ENCODE measurements at places on chromosomes 6 and 20.

DNA sequence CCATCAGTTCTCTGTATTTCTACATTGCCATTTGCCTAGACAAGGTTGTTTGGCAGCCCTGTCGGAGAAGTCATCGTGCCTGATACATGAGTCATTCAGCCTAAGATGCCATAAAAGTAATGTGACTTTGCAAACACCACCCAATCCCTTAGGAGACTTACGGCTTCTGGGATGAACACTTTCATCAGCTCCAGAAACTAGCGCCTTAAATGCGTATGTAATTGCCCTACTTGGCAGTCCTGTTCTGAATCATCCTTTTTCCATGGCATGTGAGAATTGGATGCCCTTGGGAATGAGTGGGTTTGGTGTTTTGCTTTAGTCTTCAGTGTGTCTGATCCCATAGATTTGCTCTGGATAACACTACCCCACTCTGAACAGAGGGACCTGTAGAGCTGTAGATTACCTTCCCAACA, 158.5 kb downstream of the SASH1 start:
- no peak for DNase-seq

DNA sequence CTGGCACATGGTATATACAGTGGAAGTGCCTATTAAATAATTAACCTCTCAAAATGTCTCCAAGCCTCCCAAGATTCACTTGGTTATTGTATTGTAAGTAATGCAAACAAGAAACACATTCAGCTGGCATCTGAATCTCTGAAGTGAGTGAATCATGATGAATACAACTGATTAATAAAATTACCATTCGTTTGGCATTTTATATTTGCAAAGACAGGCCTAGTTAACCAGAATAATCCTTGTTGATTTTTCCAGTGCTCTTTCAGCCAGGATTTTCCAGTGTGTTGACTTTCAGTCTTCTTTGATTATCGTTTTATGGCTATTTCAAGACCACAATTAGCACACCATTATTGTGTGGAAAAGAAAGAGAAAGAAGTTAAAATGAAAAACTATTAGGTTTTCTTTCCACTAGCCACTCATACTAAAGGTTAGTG, 20.3 kb downstream of the SLC22A2 start:
- DNase-seq = no peak

DNA sequence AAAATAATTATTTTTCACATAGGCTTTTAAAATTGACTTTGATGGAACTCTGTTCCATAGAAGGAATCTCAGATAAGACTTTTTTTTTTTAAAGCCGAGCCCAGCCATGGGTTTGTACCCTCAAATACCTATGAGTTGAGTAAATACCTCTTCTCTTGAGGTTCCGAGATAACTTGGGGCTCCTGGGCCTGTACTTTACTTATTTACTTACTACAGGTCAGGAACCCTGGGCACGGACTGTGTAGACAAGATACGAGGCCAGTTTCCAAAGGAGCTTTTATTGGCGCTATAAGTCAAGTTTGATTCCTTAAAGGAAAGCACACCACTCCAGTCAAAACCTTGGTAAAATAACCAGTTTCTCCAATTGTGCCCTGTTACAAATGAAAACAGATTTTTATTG, 7.5 kb downstream of the AFG1L start:
- DNase-seq = no peak

GRCh38 chr6:125018136-125018535, 55.9 kb downstream of the RNF217 start:
- DNase-seq = no peak

GRCh38 chr6:121479486-121480098, 44.1 kb downstream of the GJA1 start:
- no peak for DNase-seq

- DNase-seq = no peak
Observed at GRCh38 chr6:45466686-45467085, 89.0 kb upstream of the SUPT3H start.

- peak; percentile 75 for DNase-seq
Observed at GRCh38 chr6:16690608-16691142, 70.6 kb downstream of the ATXN1 start.

DNA sequence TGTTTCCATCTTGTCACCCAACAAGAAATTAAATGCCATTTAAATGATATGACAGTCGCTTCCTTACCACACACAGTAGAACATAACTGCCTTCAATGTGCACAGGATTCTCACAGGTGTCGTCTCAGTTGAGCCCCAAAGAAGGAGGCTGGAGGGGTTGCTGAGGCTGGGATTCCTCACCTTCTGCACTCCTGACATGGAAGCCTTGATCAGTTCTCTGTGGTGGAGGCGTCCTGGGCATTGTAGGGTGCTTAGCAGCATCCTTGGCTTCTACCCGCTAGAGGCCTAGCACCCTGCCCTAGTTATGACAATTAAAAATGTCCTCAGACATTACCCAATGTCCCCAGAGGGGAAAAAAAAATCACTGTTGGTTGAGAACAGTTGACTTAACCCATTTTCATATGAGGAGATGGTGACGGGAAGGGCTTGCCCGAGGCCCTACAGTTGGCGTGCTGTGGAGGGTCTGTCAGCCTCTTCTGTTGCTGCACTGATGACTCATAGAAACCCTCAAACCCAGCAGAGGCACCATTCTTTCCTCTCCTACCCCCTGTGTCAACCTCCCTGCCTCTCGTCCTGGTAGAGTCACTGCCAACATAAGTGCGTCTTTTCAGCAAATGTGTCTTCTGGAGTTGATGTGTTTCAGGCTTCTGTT, 19.3 kb upstream of the ZNF831 start:
- DNase-seq = peak; percentile 70

GRCh38 chr6:110617057-110617456, 140.6 kb upstream of the SLC22A16 start:
- DNase-seq = no peak

GRCh38 chr6:76677017-76677416, 604.6 kb upstream of the IMPG1 start:
- no peak for DNase-seq

DNA sequence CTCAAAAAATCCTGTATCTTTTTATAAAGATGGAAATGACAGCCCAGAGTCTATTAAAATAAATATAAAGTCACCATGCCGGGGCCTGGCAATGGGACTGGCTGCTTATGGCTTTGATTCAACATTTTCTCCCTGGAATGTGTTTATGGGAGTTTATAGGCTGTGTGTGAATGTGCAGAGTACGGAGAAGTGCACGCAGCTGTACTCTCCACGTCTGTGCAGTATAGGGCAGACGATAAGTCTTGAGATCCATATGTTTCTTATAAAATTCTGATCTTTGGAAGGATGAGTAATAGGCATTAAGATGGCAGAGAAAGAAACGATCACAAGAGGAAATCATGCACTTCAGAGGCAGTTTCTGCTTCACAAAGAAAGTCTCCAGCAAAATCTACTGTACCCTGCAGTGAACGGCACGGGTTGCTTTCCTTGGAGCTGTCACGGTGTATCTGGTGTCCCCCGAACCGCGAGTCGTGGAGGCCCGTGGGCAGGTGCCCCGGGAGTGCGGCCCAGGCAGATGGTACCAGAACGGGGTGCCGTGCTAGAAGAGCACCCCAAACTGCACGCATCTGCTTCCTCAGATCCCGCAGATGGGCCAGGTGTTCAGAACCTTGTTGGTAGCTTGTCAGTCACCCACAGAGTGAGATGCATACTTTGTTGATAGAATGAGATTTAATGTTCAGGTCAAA, 382.5 kb downstream of the TAF4 start:
- DNase-seq = no peak

DNA sequence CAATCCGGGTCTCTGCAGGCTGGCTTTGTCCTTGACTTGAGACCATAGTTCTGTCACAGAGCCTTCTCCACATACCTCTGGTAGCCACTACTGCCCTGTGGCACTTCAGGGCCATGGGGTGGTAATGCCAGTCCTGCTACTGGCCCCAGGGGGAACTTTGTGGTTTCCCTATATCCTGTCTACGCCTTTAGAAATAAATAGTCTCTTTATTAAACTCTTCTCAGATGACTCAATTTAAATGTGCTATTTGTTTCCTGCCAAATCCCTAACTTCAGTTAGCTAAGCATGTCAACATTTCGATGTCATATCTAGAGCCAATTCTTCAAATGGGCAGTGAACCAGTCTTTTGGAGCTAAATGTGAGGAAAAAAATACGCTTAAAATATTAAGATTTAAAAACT, 60.1 kb downstream of the SEL1L2 start:
- no peak for DNase-seq

GRCh38 chr6:50961611-50962010, 142.9 kb downstream of the TFAP2B start:
- no peak for DNase-seq

Data from activated CD8-positive, alpha-beta memory T cell treated with anti-CD3 and anti-CD28 coated beads, Interleukin-2, amount 50 U/mL, for 48 hours (primary cell).